ENCODE measurements at places on chromosomes 7 and 10.
A peak's percentile ranks its signal among the peaks of the same experiment; 100 is the strongest.

DNA sequence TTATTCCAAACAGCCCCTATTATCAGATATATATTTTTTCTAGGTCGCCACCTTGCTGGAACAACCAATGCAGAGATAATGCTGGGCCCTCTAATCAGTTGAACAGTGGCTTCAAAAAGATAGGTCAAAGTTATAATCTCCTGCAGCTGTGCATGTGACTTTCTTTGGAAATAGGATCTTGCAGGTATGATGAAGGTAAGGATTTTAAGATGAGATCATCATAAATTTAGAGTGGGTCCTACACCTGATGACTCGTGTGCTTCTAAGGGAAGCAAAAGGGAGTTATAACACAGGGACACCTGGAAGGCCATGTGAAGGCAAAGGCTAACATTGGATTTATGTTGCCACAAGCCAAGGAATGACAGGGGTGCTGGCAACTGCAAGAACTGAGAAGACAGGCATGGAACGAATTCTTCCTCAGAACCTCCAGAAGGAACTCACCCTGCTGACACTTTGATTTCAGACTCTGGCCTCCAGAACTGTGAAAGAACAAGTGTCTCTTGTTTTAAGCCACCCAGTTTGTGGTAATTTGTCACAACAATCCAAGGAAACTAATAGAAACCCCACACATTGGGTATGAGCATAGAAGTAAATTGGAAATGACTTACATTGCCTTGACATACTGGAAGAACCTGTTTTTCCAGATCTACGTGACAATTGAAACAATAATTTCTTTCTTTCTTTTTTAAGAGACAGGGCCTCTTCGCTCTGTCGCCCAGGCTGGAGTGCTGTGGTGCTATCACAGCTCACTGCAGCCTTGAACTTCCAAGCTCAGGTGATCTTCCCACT lies 34.4 kb downstream of the CCDC71L start:
- DNase-seq: no peak

DNA sequence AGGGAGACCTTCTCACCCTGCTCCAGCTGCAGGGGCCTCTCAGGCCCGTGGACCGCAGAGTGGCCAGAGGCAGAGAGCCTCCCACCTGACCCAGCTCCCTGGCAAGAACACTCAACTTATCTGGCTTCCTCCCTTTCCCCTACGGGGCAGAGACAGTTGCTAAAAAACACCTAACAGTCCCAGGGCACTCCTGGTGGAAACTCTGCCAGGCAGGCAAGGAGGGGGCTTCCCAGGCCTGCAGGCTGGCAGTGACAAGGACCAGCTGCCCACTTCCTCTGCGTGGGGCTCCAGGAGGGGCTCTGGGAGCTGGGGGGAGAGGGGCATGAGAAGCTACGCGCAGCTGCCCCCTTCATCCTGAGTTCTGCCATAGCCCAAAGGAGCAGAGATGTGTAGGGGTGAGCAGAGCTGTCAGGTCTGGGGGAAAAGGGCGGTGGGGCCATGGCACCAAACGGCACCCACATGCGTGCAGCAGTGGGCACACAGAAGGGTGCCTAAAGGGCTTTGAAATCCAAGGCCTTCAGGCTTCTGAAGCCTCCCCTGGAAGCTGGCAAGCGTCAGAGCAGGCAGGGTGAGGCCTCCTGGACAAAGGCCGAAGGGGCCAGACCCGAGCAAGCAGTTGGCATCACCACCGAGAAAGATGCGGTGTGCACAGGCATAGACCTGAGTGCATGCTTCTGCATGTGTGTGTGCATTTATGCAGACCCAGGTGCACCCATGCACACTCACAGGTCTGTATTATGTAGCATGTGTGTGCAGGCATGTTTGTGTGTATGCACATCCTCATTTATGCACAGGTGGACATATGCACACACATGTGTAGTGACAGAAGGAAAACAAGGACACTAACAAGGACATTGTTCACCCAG lies 14.4 kb downstream of the SPOCK2 start:
- no peak for DNase-seq

- no peak for DNase-seq
These were observed 6.9 kb upstream of the ACSL5 start for GRCh38 chr10:112366992-112367391.

GRCh38 chr10:24618401-24618800 lies 105.3 kb downstream of the ARHGAP21 start:
- no peak for DNase-seq

DNA sequence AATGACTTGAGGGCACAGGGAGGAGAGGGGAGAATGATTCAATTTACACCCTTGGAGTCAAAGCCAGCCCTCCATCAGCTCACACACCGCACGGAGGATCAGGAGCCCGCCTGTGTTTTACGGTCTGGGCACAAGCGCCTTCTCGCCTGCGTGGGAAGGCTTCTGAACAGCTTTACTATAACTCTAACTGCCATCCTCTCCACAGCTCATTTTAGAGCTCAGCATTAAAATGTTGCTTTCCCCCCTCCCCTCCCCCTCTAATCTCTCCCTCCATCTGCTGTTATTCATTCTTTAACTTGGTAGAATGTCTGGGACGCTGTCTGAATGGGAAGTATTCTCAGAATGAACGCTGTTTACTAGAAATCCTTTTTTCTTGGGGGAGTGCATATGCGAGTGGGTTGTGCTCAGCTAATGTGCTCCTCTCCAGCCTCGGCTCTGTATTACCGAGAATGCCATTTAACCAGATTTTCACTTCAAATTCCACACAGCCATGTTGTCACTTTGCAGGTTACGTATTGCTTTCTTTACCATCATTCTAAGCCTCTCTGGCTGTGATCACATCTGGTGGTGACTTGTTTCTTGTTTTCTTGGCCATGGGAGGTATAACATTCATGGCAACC lies 140.1 kb downstream of the GFRA1 start:
- no peak for DNase-seq

GRCh38 chr7:27210441-27211083 lies 10.7 kb upstream of the HOXA13 start:
- peak; percentile 73 for DNase-seq

- DNase-seq: no peak
These were observed 156.1 kb upstream of the PLXDC2 start for GRCh38 chr10:19659920-19660655.

DNA sequence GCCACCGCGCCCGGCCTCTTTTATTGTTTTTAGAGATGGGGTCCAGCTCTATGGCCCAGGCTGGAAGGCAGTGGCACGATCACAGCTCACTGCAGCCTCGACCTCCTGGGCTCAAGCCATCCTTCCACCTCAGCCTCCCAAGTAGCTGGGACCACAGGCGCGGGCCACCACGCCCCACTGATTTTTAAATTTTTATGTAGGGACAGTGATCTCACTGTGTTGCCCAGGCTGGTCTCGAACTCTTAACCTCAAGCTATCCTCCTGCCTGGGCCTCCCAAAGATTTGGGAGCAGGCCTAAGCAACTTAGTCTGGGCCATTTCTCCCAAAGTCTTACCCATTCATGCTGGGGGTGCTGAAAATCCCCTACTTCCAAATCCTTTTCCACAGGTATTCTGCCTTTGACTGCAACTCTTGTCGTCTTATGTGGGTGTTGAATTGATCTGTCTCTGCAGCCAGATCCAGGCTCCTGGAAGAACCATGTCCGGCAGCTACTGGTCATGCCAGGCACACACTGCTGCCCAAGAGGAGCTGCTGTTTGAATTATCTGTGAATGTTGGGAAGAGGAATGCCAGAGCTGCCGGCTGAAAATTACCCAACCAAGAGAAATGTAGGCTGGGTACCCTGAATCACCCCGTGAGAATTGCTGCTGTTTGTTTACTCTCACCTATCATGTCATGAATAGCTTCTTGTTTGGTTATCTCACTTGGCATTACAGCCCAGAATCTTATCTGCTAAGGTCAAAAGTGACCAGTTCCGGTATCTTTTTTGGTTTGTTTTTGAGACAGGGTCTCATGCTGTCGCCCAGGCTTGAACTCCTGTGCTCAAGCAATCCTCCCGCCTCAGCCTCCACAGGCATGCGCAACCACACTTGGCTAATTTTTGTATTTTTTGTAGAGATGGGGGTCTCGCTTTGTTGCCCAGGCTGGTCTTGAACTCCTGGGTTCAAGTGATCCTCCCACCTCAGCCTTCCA lies 1.1 kb downstream of the ZDHHC4 start:
- no peak for DNase-seq

GRCh38 chr10:119370972-119371703 lies 163.8 kb downstream of the GRK5 start:
- DNase-seq: no peak

DNA sequence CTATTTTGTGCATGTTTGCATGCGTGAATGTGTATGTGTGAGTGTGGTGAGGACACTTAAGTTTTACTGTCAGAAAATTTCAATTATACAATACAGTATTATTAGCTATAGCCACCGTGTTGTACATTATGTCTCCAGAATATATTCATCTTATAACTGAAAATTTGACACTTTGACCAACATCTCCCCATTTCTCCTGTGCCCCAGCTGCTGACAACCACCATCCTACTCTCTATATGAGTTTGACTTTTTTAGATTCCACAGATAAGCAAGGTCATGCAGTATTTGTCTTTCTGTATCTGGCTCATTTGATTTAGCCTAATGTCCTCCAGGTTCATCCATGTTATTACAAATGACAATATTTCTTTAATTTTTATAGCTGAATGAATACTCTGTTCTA lies 195.0 kb downstream of the GPR37 start:
- DNase-seq: no peak

GRCh38 chr7:44104860-44105771 lies 971 bp downstream of the AEBP1 start:
- DNase-seq: no peak

DNA sequence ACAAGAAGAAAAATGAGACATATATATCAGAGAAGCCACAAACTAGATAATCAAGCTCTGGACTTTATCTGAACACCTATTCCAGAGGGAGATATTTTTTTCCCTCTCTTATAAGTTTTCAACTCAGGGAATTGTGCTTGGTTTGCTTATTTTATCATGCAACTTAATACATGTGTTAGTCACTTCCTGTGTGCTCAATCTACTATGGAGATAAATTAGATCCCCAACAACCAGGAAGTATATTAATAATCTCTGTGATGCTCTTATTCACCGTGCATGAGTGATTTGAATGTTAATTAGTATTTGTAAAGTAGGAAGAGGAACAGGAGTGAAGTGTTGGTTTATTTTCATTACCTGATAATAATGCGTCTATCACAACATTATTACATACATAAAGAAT lies 38.8 kb upstream of the ZNF365 start:
- no peak for DNase-seq

- DNase-seq: no peak
These were observed 6.0 kb downstream of the IL15RA start for GRCh38 chr10:5971315-5971832.

DNA sequence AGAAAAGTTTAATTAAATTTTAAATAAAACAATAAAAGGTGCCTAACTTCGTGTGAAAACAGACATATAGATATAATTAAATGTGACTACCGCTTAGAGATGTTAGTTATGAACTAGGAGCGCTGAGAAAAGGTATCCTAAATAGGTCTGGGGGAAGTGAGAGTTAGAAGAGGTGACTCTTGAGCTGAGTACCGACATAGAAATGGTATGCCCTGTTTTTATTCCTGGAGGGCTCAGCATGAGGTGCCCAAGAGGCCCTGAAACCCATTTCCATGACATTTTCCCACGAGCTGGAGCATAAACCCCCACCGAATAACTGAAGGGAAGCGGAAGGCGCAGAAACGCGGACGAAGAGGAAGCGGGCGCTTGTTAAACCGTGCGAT lies 433 bp upstream of the STARD3NL start:
- DNase-seq: no peak

GRCh38 chr7:148146346-148146745 lies 444.2 kb upstream of the C7orf33 start:
- DNase-seq: no peak

GRCh38 chr7:135326636-135327280 lies 93.1 kb downstream of the STRA8 start:
- no peak for DNase-seq

- peak; percentile 14 for DNase-seq
These were observed 60.0 kb upstream of the ORC5 start for GRCh38 chr7:104267701-104268368.

DNA sequence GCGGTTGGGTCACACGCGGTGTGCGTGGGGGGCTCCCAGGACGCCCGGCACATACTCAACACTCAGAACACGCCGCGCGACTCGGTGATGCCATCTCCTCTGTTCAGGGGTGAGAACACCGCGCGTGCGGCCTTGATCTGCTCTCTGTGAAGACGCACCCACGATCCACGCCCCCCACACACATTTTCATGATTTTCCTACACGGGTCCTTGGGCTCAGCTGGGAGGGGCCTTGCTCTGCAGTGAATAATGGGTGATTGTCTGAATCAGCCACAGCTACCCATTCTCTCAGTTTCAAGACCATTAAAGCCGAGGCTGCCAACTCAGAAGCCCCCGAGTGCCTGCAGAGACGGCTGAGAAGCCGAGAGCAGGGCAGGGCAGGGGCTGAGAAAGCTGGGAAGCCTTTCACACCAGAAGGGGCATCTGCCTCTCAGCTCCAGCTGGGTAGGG lies 54.3 kb upstream of the PDGFA start:
- no peak for DNase-seq

- DNase-seq: no peak
These were observed 436.7 kb downstream of the IPMK start for GRCh38 chr10:57830877-57831560.

DNA sequence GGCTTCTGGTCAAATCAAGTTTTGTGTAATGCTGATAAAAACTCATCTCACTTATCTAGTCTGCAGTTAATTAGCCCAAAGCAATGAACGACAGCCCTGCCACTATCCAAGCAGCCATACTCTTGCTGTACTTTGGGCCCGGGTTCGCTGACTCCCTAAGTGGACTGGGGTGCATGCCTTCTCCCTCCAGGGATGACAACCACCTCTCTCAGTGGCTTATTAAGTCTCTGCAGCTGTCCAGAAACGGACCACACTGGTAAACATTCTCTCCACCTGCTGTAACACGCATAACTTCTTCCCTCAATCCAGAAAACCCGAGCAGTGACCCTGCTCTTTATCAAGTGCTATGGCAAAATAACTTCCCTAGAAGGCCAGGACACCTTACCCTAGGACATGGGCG lies 3.9 kb downstream of the FBXW4 start:
- DNase-seq: no peak

GRCh38 chr7:144575456-144575855 lies 172.0 kb upstream of the NOBOX start:
- DNase-seq: no peak

DNA sequence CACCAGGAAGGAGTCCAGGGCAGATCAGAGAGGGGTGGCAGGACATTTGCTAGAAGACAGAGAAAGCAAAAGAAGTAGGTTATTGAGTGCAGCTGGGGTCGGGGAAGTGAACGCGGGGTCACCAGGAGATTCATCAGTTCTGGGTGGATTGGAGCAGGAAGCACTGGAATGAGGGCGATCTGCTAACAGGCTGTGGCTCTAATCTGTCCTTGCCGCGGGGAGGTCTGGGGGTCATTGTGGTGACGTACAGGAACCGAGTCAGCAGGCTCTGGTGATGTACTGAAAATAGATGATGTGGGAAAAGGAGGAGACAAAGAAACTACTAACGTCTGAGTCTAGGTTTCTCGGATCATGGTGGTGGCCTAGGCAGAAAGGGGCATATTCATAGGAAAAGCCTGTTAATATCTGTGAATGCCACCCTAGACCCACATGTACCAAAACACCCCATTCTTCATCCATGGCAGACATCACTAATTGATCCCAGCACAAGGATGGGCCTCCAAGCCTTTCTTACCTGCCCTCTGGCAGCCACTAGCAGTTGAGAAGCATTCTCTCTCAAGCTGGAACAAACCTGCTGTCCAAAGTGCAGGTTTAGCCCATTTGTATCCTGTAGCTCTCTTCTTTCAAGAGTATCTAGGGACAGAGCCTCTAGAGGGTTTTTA lies 134.5 kb downstream of the C10orf105 start:
- DNase-seq: no peak

GRCh38 chr10:58267713-58268453 lies at the start of gene IPMK:
TSS of gene IPMK (minus strand) at chr10:58267894. CDS start at chr10:58267611, 283 bp downstream.
- DNase-seq: peak; percentile 69

All from HEK293T (cell line).